ENCODE measurements at places on chromosomes 4 and X.

DNA sequence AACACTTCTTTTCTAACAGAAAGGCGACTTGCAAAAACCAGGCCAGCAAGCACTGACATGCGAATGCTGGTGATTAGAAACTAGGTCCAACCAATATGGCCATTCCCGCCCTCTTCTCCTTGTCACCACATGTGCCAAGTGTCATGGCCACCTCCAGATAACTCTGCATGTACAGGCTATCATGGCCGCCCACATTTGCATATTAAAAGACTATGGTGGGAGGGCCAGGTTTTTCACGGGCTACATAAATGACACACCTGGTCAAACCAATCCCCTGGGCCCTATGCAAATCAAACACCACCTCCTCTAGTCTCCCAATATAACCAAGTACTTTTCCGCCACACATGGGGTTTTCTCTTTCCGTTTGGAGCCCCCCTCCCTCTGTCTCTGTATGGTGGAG is 40.1 kb downstream of the NUDT11 start:
- DNase-seq, result no peak

DNA sequence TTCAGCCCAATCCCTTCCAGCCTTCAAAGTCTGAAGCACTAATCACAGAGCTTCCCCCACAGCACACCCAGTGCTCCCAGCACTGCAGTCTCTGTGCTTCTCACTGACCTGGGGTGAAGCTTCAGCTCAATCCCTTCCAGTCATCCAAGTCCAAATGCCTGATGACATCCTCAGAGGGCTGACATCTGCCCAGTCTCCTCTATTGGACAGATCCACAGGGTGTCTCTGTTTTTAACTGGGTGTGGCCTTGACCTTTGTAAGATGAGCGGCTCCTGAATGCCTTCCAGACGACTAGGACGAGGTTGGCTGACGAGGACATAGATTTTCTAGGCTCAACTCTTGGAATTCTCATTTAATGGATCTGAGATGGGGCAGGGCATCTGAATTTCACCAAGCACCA is 7.6 kb upstream of the SLC2A9 start:
- DNase-seq, result no peak

DNA sequence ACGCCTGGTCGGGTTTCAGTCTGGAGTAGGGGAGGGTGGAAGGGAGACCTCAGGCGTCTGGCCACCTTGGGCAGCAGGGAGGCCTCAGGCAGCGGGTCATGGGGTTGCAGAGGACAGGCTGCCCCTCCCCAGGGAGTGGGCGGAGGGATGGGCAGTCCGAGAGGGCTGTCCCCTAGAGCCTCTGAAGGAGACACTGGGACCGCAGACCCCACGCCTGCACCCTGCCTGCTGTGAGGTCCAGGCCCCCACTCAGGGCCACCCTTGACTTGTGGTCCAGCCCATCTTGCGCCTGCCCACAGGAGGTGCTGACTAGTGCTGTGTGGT is 16.5 kb downstream of the FGFRL1 start:
- DNase-seq, result no peak

DNA sequence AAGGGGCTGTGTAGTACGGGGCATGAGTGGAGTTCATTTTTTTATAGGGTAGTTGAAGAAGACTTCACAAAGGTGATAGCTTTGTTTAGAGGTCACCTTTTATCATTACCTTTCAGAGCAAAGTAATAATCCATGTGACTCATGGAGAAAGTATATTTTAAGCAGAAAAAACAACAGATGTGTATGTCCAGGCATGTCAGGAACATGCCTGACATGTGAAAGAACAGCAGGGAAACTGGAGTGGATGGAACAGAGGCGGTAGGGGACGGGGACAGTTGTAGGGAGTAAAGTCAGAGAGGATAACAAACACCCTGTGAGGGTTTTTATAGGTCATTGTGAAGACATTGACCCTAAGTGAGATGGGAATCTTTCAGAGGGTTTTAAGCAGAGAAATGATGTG is 107.6 kb downstream of the USP9X start:
- DNase-seq, result no peak

DNA sequence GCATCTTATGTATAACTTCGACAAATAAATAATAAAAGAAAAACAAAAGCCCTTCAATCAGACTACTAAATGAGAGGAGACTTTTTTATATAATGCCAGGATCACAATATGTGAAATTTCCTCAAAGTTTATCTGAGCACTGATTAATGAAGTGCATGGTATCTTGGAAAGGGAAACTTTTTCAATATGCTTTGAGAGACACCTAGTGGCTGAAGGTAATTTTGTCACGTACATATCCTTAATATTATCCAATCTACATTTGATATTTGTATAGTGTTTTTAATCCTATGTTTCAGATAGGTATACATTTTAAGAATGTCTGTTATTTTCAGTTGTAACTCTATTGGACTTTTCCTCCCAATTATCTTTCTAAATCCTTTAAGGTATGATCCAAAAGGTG is 146.8 kb downstream of the KLHL4 start:
- no peak for DNase-seq

- DNase-seq, result no peak
These were observed 49.4 kb downstream of the UBA6 start for GRCh38 chr4:67651536-67651935.

DNA sequence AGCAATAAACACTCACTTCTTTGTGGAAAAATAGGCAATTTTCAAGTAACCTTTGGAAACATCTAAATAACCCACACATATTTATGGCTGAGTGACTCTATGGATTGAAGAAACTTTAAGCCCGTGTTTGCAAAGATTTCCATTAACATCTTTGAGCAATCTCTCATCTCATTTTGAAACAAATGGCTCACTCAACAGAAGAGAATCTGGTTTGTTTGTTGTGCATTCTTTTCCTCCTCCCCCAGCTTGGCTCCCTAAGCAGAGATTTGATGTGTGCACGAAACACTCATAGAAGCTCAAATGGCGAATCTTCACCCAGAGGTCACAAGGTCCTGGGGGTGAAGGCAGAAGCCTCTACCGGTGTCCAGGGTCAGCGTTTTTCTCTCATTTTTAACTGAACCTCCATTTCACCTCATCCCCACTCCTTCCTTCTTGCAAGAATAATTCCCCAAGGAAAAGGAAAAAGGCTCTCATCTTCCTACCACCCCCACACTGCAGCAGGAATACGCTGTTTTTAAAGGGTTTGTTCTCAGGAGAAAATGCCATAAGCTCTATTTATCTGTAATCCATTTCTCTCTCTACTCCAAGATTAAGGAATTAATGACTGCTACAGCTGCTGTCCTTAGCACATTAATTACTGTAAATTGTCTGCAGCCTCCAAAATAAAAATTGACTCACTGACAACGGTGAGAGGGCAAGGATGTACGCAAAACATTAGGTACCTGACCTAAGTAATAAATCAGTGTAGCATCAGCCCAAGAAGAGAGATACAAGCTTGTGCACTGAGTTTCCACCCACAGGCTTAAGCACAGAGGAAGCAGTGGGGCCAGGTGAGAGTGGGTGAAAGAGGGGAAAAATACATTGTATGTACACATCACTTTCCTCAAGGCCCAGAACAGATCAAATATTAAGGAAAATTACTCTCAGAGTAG is 307.6 kb upstream of the NOCT start:
- no peak for DNase-seq

DNA sequence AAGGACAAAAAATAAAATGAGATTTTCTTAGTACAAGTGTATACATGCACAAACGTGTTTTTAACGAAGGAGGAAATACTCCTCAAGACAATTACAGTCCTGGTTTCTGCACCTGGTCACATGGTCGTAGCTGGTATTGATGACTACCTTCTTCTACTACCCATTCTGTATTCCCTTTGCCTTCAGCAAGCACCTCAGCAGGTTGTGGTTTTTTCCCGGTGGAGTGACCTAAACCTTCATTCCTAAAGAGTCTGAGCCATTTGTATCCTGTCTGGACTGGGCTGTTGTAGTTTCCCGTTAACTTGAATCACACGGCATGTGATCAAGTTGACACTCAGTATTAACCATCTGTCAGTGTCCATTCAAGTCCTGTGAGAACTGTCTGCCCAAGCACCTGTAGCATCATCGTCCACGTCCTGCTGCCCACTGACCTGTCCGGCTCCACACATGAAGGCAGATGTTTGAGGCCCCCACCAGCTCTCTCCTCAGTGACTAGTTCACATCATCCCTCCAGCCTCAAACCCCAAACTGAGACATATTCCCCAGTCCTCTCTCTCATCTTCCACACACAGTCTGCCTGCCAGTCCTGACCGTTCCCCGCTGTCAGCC is 31.1 kb upstream of the TBC1D14 start:
- no peak for DNase-seq

DNA sequence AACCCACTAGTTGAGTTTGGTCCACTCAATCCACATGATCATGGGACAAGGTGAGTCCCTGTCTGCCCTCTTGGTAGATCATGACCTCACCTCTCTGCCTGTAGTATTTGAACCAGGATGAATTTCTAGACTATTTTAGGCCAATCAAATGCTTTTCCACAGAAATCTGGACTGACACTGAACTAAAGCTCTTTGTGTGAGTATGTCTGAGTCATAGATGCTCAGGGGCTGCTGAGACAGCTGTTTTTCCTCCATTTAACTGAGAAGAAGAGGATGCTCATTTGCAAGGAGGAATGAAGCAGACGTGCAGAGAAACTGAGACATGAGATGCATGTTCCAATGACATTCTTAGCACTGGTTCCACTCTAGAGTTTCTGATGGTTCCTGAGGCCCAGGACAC is 77.3 kb upstream of the TMEM47 start:
- no peak for DNase-seq

GRCh38 chr4:71187404-71188155 is 151.2 kb upstream of the SLC4A4 start:
- no peak for DNase-seq

DNA sequence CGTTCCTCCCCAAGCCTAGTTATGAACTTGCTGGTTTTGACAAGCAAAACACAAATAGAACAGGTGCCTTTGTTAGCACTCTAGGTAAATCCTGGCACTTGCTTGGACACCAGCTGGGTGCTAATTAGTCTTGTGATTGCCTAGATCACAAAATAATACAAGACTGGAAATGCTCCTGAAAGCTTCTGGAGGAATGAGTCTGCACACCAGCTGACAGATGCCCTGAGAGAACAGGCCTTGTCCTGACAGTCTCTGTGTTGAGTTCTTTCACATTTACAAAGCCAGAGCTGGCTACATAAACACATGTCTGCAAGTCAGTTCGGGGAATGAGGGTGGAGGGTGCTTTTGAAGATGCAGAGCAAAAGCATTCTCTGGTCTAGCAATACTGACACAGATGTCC is 93.8 kb downstream of the ELOVL6 start:
- no peak for DNase-seq

- no peak for DNase-seq
These were observed 4.1 kb upstream of the MANBA start for GRCh38 chr4:102764901-102765300.

DNA sequence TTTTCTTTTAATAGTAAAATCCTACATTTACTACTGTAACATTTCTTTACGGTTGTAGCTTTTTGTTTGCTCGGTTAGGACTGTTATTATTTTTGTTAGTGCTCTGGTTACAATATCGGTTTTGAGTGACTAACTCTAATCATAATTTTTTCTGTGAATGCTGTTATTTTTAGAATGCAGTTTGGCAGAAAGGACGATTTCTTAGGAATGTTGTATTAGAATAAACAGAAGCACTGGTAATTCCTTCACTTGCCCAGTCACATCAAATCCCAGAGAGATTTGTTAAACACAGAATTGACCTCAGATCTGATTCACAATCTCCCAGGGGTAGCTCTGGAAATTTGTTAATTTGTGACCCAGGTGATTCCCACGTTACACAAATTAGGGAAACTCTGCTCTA is 21.7 kb downstream of the DDIT4L start:
- no peak for DNase-seq

- no peak for DNase-seq
These were observed 512.7 kb upstream of the FAT1 start for GRCh38 chr4:187236209-187236890.

- DNase-seq, result no peak
These were observed 90.1 kb upstream of the PSAPL1 start for GRCh38 chr4:7524843-7525242.

Measured in T-helper 1 cell (primary cell).